Dorsolateral prefrontal cortex (tissue), 122 donors: ENCODE measurements at places on chromosomes 5 and 9.

- peak; percentile 55 for DNase-seq
These were observed 24.4 kb downstream of the NCS1 start for GRCh38 chr9:130196643-130197042.

DNA sequence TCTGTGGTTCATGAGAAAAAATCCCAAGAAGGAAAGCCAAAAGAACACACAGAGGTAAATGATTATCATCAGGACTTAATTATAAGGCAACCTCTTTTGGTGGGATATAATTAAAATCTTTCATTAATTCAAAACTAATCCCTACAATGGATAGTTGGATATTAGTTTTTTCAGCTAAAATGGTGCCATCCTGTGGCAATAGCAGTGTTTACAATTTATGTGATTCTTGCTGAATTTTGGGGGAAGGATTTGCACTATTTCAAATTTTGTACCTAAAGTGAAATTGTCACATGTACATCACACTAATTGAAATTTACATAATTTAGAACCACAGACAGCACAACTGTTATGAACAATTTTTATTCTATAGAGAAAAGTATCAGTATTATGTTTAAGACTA, 67.0 kb downstream of the CAST start:
- DNase-seq: no peak

GRCh38 chr5:139808481-139809330, 13.1 kb downstream of the PSD2 start:
- no peak for DNase-seq

DNA sequence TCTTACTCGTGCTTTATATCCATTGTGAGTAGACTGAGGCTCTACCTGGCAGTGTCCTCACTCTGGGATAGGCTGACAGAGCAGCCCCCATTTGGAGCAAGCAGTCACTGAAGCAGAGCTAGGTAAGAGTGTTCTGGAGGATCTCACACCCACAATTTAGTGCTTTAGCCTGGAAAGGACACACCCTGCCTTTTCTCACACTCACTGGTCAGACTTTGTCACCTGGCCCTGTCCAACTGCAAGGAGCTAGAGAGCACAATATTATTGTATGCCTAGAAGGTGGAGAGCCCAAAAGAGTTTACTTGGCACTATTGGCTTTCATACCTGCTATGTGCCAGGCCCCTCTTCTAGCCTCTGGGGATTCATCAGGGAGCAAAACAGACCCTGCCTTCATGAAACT, 141.9 kb downstream of the MAST4 start:
- DNase-seq: no peak

DNA sequence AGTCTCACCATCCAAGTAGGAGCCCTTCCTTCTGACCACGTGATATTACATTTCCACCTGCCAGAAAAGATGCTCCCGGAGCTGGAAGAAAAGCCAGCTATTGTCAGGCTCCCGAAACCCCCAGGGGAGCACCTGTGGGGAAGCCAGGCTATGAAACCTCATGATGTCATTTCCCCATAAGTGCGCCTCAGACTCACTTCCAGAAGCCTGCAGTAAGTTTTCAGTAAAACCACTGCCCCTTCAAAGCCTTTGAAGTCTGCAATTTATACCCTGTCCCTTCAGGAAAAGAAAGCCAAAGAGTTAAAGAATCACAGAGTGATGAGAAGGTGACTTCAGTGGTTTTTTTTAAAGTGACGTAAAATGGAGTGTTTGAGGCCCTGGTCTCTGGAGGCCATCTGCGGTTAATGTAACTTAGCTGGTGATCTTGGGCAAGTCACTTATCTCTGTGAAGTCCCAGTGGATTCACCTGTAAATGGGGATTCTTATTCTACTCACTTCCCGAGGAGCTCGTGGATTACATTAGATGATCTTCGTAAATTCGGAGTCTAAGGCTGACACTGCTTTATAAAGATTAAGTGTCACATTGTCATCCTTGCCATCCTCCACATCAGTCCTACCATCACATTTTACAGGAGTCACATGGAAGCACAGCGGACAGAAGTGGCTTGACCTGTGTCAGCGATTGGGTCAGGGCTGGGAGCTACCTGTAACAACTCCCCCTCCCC, 2.6 kb upstream of the SEMA6A start:
- no peak for DNase-seq

GRCh38 chr5:111165058-111165457, 59.1 kb upstream of the CAMK4 start:
- no peak for DNase-seq

DNA sequence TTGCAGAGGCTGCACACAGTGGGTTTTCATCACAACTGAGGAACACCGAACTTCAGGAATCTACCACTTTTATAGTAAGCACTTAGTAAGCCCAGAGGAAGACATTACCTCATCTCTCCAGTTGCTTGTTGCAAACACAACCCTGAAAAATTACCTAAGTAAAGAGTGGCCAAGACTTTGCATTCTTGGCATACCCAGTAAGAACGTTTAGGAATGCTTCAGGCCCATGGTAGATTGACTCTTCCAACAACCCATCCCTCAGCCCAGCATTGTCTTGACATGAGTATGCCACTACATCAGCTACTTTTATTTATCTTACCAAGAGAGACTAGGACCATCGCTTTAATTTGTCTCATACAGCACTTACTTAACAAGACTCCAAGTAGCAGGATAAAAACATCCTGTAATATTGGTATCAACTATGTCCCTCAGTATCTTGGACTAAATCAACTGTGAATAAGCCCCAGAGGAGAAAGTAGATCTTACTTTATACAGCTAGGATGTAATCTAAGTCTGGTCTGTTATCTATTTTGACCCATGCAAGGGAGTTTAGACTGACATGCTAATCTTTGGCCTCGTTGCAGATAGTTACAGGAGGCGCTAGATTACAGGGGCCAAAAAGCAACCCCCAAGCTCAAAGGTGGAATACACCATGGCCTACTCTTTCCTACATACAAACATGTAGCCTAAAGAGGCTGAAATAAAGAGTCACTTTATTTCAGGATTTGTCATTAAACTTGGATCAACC, 114.9 kb downstream of the INVS start:
- DNase-seq: no peak

GRCh38 chr9:111301195-111301594, 28.8 kb downstream of the OR2K2 start:
- no peak for DNase-seq

DNA sequence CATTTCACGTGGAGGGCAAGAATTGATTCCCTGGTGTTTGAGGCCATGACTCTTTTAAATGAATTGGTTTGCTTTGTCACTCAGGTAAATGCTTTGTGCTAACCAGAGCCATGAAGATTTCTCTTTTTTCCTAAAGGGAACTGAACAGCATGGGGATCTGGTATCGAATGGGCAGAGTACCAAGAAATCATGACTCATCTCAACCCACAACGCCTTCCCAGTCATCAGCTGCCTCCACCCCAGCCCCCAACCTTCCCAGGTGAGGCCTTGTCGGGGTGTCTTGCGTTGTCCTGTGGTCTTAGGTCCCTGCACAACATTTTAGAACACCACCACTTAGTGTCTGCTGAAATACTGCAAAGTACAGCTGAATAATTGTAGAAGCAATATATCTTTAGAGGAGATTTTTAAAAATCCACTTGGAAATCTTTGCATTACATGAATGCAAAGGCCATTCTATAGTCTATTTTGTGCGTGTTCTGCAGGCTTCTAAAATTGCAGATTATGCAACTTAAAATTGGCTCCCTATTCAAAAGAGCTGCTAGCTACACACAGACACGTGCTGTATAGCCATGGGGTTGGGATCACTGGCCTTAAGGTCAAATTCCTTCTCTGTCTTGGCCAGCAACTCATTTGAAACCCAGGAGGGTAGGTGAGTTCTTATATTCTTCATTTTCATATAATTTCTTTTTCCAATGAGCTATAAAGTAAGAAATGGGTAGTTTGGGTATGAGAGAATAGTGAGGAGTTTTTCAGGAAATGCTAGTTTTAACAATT, 69.0 kb downstream of the MVB12B start:
- DNase-seq: no peak

GRCh38 chr9:121684381-121685145, 33.1 kb downstream of the DAB2IP start:
- DNase-seq: no peak

DNA sequence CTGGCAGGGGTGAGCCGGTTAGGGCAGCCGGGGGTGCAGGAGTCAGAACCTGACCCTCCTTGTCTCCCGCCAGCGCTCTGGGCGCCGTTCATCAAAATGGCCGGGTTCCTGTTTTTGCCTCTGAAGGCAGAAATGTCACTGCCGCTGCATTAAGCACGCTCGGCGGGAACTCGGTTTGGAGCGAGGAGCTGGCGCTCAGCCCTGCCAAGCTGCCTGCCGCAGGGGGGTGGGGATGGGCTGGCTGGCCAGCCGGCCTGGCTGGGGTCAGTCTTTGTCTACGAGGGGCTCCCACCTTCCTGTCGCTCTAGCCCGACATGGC, 63.7 kb downstream of the CXXC5 start:
- peak; percentile 82 for DNase-seq

- DNase-seq: no peak
These were observed 411.6 kb downstream of the BRINP1 start for GRCh38 chr9:118957585-118957984.

GRCh38 chr5:140255460-140256157, 47.3 kb downstream of the PFDN1 start:
- no peak for DNase-seq

GRCh38 chr5:60026161-60026560, 132.6 kb upstream of the PDE4D start:
- no peak for DNase-seq

GRCh38 chr9:29659736-29660135, 2086.5 kb upstream of the C9orf72 start:
- no peak for DNase-seq

DNA sequence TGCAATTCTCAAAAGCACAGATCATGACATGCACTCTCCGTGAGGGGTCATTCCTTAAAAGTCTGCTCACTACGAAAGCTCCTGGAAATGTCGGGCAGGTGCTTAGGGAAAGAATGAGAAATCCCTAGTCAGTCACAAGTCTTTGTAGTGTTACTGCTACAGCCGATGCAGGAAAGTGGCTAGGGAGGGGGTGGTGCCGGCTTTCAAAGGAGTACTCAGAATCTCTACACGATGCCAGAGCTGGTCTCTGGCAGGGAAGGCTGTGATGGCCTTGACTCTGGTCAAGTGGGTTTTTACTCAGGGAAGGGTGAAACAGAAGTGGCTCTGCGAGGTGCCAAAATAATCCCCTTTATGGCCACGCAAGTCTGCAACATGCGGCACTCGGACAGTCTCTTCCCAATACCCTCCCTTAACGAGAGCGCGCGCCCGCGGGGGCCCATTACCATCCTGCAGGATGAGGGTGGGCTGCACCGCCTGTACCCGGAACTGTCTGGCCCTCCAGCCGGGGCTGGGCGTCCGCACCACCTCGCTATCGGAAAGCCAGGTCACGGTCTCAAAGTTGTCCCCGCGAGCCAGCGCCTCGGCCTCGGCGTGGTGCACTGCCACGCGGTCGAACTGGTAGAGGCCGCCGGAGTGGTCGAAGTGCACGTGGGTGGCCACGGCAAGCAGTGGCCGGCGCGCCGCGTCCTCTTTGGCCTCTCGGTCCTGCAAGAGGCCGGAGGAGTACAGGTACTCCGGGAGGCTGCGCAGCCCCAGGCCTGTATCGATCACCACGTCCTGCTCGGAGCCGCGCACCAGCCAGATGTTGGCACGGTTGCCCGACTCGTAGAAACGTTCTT, 956 bp downstream of the MBLAC2 start:
- no peak for DNase-seq

DNA sequence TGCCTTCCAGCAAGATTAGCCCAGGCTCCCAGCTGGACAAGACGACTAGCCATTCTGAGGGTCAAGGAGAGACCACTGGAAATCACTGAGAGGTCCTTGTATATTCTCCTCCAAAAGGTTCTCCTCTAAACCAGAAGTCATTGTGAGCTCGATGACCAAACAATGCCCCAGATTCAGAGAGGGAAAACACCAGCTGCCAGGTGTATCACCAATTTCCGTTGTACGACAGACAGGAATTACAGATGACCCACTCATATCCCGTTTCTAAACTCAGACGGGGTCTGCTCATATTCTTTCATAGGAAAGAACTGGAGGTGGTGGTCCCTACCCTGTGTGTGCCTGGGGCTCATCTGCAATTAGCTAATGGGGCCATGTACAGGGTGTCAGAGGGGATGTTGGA, 14.2 kb downstream of the FAXDC2 start:
- no peak for DNase-seq

GRCh38 chr9:85046475-85046874, 376.9 kb downstream of the NTRK2 start:
- no peak for DNase-seq

DNA sequence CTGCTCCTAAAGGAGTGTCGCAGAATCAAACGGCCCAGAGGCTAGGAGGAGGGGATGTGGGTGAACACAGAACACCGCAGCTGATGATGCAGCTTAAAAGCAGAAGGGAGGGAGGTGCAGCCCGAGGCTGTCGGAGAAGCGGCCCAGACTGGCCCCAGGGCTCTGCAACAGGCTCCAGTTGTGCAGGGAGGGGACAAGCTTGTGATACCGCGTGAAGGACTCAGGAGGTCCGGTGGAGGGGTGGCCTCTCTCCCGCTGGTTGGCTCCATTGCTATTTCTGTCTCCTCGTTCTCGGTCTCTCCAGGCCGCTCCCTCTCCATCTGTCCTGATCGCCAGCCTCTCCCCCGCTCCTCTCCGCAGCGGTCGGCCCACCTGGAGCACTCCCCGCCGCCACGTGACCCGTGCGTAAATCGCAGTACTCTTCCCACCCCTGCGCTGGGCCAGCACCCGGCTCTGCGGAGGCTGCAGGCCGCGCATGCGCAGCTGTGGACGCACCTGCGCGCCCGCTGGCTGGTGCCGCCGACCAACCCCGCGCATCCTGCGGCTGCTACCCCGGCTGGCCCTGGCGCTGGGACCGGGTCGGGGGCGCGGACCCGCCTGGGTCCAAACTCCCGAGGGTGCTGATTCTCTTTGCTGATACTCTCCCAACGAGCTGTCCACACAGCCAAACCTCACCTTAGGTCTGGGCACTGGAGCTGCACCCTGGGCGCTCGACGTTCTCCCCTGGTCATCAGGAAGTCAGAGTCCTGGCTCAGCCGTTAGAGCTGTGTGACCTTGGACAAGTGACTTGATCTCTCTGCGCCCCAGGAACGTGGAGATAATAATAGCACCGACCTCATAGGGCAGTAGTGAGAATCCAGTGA, 3.7 kb upstream of the STXBP1 start:
- peak; percentile 87 for DNase-seq

- DNase-seq: no peak
These were observed 530 bp downstream of the TMEFF1 start for GRCh38 chr9:100473276-100474081.

GRCh38 chr9:132997591-132997990, 19.1 kb downstream of the GFI1B start:
- DNase-seq: no peak

GRCh38 chr9:127437497-127438264, 13.5 kb downstream of the ZNF79 start:
- DNase-seq: no peak

DNA sequence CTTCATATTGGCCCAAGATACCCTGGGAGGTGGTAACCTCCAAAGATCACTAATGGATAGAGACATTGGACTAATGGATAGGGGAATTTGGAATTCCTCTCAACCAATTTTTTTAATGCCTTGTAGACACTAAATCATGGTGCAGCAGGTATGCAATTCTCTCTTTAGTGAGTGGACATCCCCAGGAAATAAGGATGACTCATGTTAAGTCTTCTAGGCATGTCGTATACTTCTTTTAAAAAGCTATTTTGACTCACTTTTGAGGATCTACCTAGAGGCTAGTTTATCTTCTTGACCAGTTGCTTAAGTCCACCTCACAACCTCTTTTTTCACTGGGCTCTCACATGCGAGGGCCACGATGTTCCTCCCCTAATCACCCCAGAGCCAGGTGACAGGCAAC, 211.6 kb upstream of the CDH12 start:
- no peak for DNase-seq
